ENCODE measurements at places on chromosomes 2 and 18.

GRCh38 chr2:237863689-237864443 is 4.4 kb downstream of the RAMP1 start:
- DNase-seq, result no peak

DNA sequence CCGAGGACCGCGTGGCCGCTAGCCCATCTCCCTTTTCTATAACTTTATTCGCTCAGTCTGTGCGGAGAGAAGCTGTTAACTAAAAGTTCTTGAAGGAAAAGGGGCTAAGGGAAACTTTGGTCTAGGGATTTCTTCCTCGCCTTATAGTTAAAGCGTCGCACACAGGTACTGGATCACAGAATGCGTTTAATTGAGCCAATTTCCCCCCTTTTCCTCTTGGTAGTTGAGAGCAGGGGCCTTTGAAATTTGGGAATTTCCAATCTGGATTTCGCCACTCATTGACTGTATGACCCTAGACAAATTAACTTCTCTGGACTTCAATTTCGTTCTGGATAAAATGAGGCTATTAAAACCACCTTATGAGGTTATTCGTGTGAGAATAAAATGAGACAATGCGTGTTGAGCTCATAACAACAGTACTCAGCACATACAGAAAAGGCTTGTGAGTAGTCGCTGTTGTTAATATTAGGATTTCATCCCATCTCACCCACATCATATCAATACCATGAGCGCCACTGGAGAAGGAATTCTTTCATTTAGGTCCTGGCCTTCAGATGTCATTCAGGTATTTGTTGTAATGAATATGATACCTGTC is 763 bp upstream of the OLA1 start:
- no peak for DNase-seq

GRCh38 chr18:54765636-54766375 is 62.5 kb upstream of the RAB27B start:
- DNase-seq, result no peak

DNA sequence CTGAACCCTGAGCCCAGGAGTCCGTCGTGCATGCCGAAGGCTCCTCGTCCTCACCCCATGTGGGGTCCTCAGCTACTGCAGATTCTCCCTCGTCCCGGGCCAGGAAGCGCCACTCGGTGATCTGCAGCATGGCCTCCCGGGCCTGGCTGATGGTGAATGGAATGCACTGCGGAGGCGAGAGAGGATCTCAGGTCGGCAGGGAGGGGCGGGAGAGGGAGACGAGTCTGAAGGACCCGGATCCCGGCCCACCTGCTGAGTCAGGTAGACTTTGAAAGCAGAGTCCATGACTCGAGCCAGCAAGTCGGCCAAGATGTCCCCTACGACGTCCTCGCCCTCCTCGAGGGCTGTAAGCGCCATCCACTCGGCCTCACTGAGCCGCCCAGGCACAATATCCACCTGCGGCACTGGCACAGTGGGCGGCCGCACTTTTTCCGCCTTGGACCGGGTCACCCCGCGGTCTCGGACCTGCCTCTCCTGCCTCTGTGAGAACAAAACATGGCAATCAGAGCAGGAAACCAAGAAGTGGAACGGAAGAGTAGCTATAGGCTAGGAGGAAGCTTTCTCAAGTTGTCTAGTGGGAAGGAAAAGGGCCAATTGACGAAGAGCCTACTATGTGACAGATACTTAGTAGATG is 5.5 kb downstream of the C2orf81 start:
- no peak for DNase-seq

GRCh38 chr2:205984381-205984780 is 101.6 kb downstream of the INO80D start:
- DNase-seq, result no peak

- DNase-seq, result no peak
Measured at GRCh38 chr2:62186156-62186905, 9.6 kb upstream of the B3GNT2 start.

DNA sequence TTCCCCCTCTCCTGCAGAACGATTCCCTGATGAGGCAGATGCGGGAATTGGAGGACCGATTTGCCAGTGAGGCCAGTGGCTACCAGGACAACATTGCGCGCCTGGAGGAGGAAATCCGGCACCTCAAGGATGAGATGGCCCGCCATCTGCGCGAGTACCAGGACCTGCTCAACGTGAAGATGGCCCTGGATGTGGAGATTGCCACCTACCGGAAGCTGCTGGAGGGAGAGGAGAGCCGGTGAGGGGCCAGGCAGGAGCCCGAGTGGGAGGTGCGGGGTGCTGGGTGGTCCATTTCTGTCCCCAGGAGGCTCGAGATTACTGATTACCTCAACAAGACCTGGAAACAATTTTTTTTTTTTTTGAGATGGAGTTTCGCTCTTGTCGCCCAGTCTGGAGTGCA is 3.1 kb downstream of the DES start:
- no peak for DNase-seq

DNA sequence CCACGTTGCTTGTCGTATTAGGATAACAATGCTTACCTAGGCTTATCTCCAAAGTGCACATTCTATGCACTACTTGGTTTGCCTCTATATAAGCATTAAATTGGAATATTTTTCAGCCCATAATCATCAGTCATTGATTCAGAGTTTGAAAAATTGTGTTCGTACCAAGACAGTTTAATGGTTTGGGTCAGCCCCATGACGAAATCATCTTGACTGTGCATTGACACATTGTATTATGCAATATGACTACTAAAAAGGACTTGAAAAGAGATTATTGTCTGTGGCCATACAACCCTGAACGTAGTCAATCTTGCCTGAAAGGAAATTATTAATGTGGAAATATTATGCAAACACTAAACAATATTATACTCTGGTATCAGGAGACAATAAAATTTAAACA is 141.3 kb downstream of the EML6 start:
- DNase-seq, result no peak

DNA sequence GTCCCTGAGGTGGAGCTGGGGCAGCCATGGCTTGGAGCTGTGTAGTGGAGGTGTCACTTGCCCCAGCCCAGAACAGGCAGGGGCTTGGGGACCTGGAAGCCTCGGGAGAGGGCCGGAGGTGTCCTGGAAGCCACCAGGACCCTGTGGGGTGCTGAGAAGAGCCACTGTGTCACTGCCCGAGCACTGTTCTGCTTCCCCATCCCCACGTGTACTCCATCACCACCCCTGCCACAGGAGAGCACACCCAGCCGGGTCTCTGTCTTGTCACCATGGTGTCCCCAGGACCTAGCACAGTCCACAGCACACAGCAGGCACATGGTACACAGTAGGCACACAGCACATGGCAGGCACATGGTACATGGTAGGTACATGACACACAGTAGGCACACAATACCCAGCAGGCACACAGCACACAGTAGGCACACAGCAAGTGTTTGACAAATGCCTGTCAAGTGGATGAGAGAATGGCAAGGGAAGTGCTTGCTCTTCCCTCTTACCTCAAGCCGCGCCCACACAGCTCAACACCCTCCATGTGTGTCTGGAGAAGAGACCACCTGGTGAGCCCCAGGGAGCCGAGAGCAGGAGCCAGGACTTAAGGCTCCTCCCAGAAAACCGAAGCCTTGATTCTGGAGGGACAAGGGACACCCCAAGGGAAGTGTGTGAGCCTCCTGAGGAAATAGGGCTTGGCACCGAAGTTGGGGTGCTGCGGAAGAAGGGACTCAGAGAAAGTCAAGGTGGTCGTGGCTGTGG is 13.3 kb downstream of the MBP start:
- no peak for DNase-seq

- DNase-seq, result no peak
Measured at GRCh38 chr2:85475799-85476490, 57.4 kb downstream of the SH2D6 start.

DNA sequence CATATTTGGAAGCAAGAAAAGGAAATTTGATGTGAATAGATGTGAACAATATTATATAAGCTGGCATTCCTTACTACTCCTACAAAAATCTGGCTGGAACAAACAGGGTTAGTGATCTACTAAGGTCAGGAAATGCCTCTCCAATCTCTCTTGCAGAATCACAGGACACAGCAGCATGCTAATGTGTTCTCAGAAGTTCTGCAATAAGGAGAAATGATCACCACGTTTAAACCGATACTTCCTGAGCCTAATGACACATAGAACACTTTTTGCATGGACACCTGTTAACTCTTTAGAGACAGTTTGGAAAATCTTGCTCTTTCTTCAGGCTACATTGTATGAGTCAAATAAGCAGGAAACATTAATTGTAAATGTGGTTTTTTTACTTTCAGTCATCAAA is 89.6 kb upstream of the MAP3K20 start:
- no peak for DNase-seq

DNA sequence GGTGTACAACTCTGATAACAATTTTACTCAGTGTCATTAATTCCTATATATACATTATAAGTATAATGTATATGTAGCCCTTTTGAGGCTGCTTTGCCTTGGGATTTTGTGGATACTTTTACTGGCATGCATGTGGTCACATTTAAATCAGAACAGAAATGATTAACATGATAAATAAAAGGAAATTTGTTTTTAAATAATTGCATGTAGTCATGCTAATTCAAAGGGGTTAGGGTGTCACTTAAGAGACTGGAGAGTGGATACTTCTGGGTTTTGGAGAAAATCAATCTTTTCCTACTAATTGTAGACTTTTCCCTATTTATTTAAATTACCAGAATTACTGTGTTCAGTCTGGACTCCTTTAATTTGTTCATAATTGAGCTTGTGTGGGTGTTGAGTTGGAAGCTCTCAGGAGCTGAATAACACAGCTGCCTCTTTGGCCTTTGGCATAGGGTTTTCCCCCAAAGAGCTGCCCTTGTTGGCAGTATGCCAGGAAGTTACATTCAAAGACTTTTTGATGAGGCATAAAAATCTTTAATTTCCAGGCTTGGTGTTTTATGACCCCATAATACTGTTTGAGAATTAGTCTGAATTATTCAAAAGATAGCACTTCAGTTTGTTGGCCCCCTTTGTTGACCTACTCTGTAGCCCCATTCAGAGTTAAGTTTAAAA is 484.7 kb upstream of the NRP2 start:
- DNase-seq, result no peak

DNA sequence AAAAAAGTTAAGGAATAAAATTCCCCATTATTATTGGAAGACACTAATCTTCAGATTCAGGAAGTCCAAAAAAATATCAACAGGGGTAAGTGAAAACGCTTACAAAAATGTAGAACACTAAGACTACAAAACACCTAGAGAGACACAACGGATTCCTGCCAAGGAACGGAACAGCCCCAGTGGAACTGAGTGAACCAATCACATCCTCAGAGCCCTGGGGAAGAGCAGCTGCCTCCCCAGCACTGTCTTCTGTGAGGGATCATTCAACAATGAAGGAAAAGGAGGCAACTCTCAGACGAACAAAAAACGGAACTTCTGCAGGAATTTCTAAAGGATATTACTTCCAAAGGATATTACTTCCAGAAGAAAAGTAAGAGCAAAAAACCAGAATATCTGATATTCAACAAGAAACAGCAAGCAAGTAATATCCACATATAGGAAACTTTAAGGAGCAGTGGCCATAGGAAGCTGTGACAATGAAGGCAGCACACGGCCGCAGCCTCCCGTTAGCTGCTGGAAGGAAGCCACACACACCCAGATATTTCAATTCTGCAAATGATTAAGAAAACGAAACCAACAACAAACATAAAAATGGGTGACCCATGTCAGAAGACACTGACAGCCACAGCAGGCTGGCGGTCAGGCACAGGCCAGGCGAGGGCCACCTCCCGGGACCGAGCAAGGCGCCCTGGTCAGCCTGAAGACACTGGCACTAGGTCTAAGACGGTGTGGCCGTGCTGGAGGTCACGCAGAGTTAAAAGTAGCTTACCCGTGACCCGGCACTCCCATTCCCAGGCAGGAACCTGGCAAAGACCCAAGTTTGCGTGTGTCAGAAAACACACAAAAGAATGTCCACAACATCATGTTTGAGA is 81.8 kb downstream of the HDAC4 start:
- DNase-seq, result no peak

DNA sequence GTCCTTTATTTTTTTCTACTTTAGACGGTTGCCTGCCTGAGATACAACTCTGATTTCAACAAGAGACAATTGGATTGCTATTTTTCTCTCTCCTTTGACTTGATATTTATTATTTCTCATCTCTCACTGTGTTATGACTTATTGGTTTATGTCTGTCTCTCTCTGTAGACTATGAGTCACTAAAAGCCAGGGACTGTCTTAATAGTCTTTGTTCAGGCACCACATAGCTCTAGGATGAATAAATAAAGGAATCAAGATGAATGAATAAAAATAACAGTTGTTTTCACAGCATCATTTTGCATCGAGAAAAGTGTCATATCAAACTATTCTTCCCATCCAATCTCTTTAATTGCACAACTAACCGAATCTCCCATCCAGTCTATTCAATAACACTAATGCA is 31.4 kb upstream of the CD28 start:
- no peak for DNase-seq

GRCh38 chr2:96554293-96555145 is 18.0 kb downstream of the ARID5A start:
- peak; percentile 41 for DNase-seq

DNA sequence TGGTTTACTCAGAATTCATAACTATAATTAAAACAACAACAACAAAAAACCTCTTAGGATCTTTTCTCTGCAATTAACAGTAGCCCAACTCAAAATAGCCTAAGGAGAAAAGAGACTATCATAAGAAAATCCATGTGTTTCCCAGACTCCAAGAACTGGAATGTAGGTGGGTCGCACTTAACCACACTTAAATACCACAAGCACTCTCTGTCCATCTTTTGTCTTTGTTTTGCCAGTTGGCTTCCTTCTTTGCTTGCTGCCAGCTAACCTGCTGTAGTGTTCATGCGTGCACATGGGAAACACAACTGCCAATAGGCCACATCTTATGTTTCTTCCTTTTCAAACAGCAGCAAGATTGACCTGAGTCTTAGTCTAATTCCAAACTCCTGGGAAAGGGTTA is 24.1 kb upstream of the ACVR1 start:
- DNase-seq, result no peak

DNA sequence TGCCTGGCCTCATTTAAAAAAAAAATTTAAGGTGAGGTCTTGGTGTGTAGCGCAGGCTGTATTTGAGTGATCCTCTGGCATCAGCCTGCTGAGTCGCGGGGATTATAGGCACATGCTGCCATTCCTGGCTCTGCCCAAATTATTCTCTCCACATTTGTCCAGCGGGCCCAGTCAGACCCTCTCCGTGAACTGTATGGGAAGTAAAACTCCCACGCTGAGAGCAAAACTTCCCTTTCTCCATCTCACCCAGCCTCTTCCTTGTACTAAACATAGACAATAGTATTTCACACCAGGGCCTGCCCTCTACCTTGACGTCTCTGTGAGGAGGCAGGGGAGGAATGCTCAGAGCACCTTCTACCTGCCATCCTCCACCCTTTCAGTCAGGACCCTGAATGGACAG is 37.0 kb downstream of the EIF4E2 start:
- no peak for DNase-seq

- DNase-seq, result no peak
Measured at GRCh38 chr2:222915092-222915957, 54.5 kb downstream of the ACSL3 start.
